ENCODE measurements at places on chromosomes 11 and 22.

- no peak for DNase-seq
These were observed 7.0 kb upstream of the MPPED1 start for GRCh38 chr22:43404673-43405385.

GRCh38 chr11:18384157-18384641 lies 10.2 kb upstream of the LDHA start:
- DNase-seq = peak; percentile 25

DNA sequence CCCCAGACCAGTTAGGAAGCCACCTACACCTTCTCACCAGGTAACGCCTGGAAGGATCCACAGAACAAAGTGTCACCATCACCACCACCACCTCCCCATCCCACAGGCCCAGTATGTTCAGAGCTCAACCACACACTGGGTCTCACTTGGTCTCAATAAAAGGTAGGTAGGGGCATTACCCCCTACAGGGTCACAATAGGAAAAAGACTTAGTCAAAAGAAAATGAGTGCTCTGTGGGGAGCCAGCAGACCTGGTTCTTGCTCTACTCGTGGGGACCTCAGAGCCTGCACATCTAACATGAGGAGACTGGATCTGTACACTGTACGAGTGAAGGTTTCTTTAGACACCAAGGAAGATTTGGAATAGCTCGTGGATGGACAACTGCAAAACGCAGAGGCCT lies 49.3 kb downstream of the HIRA start:
- DNase-seq = no peak

DNA sequence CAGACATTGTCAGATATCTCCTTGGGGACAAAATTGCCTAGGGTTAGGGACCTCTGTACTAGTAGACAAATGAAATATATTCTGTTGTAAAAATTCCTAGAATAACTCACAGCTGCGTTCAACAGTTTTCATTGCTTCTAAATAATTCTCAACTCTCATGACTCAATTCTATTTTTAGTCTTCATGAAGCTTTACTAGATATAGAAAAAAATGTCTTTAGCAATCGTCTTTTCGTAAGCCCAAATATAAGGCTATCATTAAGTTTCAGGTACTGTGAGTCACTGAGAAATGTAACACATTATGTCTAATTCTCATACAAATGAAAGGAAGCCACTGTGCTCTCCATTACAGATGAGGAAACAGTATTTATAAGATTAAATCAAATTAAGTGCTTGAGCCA lies 6.4 kb downstream of the MMP12 start:
- no peak for DNase-seq

- no peak for DNase-seq
These were observed 8.0 kb downstream of the SLC22A12 start for GRCh38 chr11:64598797-64599697.

- DNase-seq = no peak
These were observed 426.2 kb downstream of the MIAT start for GRCh38 chr22:27083610-27084009.

All from Ammon's horn (tissue), 1 donor.